ENCODE measurements at places on chromosomes 3 and 15. TPM values are rescaled to one million over a fixed set of nuclear protein-coding genes. Genes with fewer than 3 reads are reported as not detected.

JMJD7 gene
- total RNA-seq: 2.1 TPM

SI gene
- total RNA-seq: not detected

CSPG5 gene
- 0.25 TPM for total RNA-seq

MYO5A gene
- 94.8 TPM for total RNA-seq

CPNE4 gene
- total RNA-seq: not detected

WDR72 gene
- total RNA-seq: not detected
